ENCODE measurements at places on chromosomes 13 and 19. TPM values are rescaled to one million over a fixed set of nuclear protein-coding genes. Genes with fewer than 3 reads are reported as not detected.

Gene S1PR5
- total RNA-seq = 0.56 TPM

Gene GFY
- not detected for total RNA-seq

Gene PRR19
- total RNA-seq = 0.72 TPM

Gene CABP5
- total RNA-seq = not detected

Gene RNF17
- 0.32 TPM for total RNA-seq

Gene CYP4F2
- not detected for total RNA-seq

Gene SYCN
- not detected for total RNA-seq

Gene F7
- total RNA-seq = not detected

Gene F10
- 51.1 TPM for total RNA-seq

Gene KLF2
- total RNA-seq = 110 TPM

Gene CAMSAP3
- total RNA-seq = 0.69 TPM

DNA sequence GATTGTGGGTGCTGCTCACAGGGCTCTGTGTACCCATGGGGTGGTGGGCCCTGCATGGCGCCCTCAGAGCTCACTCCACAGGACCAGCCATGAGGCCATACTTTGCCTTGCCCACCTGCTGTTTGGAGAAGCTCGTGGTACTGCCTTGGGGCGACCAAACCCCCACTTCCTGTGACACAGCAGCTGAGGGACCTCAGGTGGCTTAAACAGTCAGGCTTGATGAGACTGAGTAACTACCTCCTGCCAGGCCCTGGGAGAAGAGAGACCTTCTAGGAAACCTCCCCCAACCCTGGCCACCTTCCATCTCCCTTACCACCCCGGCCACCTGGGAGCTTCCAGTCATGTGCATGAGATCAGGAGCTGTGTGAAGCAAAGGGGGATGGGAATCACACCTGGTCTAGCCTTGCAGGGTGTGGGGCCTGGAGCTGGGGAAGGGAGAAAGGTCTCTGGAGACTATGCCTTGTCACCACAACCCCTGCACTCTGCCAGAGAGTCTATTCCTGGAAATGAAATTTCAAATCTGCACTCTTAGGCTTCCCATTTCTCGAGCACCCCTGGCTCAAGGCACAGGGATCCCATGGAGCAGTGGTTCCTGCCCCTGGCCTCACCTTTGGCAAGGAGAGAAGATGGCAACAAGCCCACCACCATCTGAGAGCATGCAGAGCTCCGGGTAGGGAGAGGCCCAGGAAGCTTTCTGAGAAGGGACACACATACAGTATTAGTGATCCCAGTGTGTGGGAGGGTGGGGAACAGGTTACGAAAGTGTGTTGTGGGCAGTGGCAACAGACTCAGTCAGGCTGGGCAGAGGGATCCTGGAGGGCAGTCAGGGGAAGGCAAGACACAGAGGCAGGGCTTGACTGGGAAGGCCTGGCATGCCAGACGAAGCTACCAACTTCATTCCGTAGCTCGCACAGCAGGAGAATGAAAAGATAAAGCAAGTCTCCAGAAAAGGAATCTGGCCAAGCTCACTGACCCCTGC lies 125.0 kb downstream of the URI1 start:
- no peak for DNase-seq

GRCh38 chr19:35739275-35740107 lies 2.8 kb downstream of the IGFLR1 start:
- no peak for DNase-seq

GRCh38 chr19:49142866-49143335 lies 12.3 kb downstream of the HRC start:
- DNase-seq = peak; percentile 73

- no peak for DNase-seq
Measured at GRCh38 chr19:11141937-11142527, 13.6 kb downstream of the SPC24 start.

DNA sequence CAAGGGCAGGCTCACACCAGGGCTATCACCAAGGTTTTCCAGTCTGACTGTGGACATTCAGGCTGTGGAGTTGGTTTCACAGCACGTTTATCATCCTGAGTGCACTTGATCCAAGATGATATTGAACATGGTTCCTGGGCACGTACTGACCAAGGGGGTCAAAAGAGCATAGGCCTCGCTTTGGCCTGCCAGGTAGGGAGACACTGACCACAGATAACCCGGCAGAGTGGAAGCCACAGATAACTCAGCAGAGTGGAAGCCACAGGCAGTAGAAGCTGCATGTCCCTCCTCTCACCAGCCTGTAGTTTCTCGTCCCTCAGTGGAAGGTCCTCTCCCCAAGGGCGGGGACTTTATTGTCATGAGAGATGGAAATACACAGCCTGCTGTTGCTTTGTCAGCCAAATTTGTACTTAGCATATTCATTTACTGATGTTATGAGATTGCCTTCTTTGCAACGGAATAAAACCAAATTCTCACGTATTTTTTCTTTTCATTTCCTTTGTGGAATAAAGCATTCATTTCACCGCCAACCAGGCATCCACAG lies 8.8 kb upstream of the KRTDAP start:
- no peak for DNase-seq

DNA sequence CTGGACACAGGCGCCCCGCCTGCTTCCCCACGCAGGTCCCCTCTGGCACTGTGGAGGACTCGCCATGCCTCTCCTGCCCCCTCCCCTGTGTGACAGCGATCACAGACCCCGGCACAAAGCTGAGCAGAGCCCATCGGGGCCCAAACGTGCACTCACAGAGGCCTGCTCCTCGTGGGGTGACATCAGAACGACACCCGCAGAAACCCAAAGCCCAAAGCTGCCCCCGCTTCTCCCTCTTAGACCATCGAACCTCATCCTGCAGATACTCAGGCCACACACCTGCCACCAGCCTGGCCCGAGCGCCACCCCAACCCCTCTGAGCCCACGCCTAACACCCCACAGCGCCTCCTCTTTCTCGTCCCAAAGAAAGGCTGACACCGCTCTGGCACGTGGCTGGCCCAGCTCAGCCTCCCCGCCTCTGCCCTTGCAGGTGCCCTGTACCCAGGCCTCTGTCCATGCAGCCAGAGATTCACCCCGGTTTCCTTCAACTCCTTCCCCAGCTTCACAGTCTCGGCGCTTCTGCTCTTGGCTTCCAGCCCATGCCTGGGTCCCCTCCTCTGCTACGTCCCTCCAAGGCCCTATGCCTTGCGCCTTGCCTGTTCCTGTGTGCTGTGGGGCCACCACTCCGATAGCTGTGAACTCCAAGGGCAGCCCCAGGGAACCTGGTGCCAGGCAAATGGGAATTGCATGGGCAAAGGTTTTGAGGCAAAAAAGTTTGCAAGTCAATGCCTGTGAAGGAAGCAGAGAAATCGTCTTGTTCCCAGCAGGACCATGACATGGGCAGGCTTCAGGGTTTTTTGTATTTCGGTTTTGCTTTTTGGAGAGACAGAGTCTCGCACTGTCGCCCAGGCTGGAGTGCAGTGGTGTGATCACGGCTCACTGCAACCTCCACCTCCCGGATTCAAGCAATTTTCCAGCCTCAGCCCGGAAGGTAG lies 831 bp upstream of the CBARP start:
- DNase-seq = no peak

DNA sequence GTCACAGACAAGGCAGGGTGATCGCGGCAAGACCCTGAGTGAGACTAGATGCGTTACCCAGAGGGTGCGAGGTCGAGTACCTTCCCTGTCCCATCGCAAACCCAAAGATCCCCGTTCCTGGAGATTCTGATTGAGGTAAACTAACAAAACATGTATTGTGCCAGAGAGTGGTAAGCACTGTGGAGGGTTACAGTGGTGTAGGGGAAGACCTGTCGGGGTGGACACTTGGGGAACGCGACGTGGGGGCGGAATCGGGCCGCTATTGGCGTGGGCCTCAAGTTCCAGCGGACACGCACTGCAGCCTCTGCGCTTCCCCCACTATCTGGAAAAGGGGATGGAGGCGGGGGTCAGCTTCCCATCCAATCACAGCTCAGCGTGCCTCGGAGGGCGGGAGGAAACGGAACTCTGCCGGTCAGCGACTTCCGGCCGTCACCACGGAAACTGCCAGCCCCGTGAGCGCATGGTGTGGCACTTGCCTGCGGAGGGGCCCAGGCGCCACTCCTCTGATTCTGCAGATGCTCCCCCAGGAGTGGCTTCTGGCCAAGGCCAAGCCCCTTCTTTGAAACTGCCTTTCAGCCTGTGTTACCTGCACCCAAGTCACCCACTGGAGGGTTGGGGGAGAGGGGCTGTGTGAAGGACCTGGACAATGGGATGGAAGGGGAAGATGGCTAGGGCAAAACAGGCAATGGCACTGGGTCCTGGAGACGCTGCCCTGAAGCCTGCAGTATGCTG lies 1.0 kb upstream of the UBE2M start:
- DNase-seq = peak; percentile 51

DNA sequence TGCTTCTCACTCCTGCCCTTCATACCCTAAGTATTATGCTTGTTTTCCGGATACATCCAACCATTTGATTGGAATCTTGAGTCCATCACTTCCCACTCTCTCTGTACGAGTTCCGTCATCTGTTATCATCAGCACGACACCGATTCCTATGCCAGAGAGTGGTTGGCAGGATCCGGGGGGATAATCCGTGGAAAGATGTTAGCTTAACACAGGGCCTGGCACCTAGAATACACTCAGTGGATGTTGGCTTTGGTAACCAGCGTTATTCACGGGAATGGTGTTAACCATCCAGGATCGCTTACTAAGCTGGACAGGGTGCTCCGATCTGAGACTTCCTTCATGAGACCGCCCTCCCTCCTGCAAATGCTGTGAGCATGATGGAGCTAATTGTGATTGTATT lies 12.4 kb downstream of the VSTM2B start:
- no peak for DNase-seq

DNA sequence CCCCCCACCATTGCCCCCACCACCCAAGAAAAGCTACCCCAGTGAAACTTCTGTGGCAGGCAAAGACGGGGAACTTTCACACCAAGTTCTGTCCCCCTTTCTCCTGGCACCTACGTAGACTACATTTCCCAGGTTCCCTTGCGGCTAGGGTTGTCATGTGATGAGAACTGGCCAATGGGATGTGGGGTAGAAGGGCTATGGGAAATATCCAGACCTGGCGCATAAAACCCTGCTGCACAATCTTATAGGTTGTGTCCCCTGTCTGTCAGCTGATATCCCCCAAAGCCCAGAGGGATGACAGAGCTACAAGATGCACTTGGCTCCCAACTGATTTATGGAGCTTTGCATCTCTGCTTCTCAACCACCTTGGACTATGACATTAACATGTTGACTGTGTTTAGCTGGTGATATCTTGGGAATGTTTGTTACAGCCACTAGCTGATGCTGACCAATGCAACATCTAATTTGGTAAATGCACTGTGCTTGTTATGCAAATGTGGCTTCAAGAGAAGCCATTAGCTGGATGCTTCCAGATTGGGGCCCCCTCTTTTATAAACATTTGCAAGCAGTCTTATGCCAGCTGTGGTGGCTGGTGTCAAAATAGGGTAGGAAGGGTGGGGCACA lies 6.1 kb downstream of the SH2D3A start:
- DNase-seq = no peak

GRCh38 chr13:61664801-61665705 lies 249.4 kb upstream of the PCDH20 start:
- DNase-seq = no peak

DNA sequence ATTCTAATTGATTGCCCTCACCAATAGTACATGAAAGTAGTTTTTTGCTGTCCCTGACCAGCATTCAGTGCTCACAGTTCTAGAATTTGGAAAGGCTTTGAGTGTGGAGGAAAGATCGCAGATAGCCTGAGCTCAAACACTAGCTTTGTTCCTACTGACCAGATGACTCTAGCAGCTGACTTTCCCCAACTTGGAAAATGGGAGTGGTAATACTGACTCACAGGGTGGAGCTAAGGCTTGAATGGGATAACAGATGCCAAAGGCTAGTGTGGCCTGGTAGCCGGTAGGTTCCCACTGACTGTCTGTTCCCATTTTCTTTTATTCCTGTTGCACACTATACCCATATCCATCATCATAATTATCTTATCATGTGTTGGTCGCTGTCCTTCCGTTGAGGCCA lies 3.7 kb downstream of the ZSCAN22 start:
- DNase-seq = no peak

DNA sequence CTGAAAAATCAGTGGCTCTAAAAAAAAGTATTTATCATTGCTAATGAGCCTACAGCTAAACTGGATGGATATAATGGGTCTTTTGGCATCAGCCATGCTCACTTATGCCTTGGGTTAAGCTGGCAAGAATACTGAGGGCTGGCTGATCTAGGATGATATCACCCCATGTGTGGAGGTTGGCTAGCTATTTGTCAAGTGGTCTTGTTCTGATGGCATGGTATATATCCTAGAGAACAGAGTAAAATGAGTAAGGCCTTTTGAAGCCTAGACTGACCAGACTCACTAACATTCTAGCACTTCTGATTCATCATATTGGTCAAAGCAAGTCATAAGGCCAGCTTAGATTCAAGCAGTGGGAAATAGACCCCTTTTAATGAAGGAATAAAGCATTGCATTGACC lies 383.0 kb downstream of the SLITRK1 start:
- no peak for DNase-seq

GRCh38 chr13:93416736-93417355 lies 190.2 kb downstream of the GPC6 start:
- DNase-seq = no peak

DNA sequence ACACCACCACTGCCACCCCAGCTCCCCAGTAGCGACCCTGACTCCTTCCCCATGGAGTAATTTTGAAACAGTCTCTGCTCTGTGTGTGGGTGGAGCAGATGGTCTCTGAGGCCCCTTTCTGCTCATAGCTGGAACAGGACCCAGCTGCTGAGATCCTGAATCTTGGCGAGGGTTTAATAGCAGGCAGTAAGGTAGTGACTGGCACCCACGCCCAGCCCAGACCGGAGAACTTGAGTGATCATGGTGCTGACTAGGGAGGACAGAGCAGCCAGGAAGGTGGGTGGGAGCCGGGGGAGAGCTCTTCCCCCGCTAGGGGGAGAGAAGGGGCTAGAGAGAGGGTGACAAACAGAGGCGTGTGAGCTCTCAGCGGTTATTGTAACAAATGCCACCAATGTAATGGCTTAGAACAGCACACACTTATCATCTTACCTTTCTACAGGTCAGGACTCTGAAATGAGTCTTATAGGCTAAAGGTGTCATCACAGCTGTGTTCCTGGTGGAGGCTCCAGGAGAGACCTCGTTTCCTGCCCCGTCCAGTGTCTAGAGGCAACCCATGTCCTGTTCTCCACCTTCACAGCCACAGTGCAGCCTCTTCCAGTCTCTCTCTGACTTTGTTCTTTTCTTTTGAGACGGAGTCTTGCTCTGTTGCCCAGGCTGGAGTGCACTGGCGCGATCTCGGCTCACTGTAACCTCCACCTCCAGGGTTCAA lies 7.2 kb upstream of the ACER1 start:
- DNase-seq = no peak

DNA sequence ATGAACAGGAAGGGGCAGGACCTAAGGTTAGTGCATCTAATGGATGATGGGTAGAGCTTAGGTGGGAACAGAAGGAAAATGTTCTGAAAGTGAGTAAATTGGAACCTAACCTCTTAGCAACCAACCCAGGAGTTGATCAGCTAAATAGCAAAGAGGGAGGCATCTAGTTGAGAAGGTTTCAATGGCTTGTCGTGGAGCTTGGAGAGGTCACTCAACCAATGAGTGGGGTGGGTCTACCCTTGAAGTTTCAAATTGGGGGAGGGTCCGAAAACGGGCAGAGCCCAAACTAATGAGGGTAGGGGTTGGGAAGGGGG lies 5.7 kb upstream of the SHKBP1 start:
- DNase-seq = no peak

Measured in omental fat pad (tissue), 4 donors.